ENCODE measurements at places on chromosomes 11 and 22. TPM values are rescaled to one million over a fixed set of nuclear protein-coding genes. Genes with fewer than 3 reads are reported as not detected.

Gene PHLDA2
- total RNA-seq, result 3.9 TPM

Gene PRDX5
- total RNA-seq, result 224 TPM

Gene TMPRSS4
- total RNA-seq, result not detected

Gene NCAM1
- 1.4 TPM for total RNA-seq

Gene OR10G8
- total RNA-seq, result not detected

Measured in articular chondrocyte of knee joint (primary cell).